ENCODE measurements at places on chromosomes 1 and 21.
A peak's percentile ranks its signal among the peaks of the same experiment; 100 is the strongest.

DNA sequence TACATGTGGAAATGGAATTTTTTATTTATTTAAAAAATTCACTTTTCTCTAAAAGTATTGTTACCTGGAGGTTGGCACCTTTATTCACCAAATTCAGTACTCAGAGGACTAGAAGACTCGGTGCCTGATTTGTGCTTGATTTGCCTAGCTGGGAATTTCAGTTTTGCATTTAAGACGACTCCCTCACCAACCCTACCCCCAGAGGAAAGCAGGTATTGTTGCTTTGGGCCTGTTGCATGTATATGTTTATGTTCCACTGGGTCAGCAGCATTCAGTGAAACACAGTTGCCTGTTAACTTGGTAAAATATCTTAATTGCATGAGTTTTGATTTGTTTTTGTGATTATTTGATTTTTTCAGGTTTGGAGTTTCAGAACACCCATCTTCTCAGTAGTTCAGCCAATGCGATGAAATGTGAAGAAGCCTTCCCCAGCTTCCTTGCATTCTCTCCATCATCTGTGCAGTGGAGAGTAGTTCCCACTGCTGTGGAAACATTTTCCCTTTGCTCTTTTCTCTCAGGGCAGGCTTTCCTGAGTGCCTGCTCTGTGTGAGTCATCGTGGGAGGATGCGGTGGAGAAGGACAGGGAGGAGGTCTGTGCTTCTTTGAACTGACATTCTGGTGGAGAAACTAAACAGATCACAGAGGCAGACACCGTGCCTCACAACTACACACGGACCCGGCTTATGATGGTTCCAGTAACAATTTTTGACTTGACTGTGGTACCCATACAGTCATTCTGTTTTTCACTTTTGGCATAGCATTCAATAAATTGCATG lies 6.4 kb downstream of the ADARB1 start:
- no peak for DNase-seq

GRCh38 chr1:219373616-219373935 lies 199.9 kb downstream of the LYPLAL1 start:
- DNase-seq, result no peak

DNA sequence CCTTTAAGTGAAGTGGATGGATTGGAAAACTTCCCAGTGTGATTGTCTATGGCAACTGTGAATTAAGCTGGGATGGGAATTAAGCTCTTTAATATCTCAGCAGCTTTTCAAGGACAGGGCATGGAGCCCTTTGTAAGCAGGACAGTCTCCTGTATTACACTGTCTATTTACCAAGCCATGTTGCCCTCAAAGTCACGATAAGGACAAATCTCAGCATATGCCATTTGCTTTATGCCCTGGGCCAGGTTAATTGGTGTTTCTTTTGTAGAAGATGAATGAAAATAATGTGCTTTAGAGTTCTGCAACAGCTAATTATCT lies 17.6 kb downstream of the UTP25 start:
- DNase-seq, result no peak

- no peak for DNase-seq
Measured at GRCh38 chr1:65431111-65431705, 10.7 kb downstream of the LEPR start.

GRCh38 chr1:29121516-29121935 lies 2.2 kb downstream of the TMEM200B start:
- no peak for DNase-seq

GRCh38 chr1:116154536-116154935 lies 43.3 kb downstream of the MAB21L3 start:
- no peak for DNase-seq

- no peak for DNase-seq
Measured at GRCh38 chr1:119462964-119463363, 44.0 kb upstream of the HSD3B1 start.

DNA sequence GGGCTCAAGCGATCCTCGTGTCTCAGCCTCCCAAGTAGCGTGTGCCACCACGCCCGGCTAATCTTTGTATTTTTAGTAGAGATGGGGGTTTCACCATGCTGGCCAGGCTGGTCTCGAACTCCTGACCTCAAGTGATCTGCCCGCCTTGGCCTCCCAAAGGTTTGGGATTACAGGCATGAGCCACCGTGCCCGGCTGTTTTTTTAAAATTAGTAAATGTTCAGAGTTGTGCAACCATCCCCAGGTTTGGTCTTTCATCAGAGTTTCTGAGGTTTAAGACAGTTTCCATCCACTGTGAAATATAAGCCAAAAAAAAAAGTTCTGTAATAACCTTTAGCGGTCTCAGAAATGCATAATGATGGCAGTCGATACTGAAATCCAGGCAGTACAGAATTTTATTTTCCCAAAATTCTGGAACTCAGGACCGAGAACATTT lies 550 bp upstream of the SYT11 start:
- no peak for DNase-seq

GRCh38 chr1:64171797-64172281 lies 31.6 kb upstream of the UBE2U start:
- no peak for DNase-seq

- DNase-seq, result no peak
Measured at GRCh38 chr1:117809764-117810163, 119.7 kb downstream of the GDAP2 start.

DNA sequence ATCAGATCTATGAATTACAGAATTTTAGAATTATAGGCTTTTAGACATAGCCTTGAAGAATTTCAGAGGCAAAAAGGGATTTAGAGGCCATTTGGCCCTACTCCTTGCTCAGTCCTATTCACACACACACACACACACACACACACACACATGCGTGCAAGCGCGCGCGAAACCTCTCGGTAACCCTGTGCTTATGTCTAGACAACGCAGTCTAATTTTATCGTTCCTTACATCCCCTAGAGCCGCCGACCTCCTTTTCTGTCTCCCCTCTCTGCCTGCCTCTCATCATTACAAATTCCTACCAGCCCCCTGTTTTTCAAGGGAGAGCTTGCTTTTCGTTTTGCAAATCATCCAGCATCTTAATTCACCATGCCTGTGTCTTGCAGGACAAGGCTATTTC lies 252.1 kb downstream of the FOXD2 start:
- DNase-seq, result no peak

DNA sequence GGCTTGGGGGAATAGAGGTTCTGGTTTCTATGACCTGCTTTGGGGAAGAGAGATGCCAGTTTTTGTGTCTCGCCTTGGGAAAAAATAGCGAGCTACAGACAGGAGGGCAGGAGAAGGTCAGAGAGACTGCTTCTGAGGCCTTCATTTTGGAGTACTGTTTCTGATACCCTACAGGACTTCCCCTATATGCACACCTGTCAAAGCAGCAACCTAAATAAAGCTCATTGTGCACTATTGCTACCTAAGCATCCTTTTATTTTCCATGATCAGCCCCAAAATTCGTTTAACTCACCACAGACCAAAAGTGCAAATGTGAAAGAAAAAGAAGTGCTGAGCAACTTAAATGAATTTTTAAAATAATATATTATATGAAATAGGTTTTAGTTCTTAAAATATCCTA lies 145.6 kb upstream of the CHRM3 start:
- DNase-seq, result no peak

- peak; percentile 1 for DNase-seq
Measured at GRCh38 chr1:172533513-172534151, 682 bp downstream of the SUCO start.

GRCh38 chr1:27593678-27594563 lies 10.0 kb downstream of the AHDC1 start:
- no peak for DNase-seq

- no peak for DNase-seq
Measured at GRCh38 chr1:11071463-11072215, 11.8 kb upstream of the SRM start.

DNA sequence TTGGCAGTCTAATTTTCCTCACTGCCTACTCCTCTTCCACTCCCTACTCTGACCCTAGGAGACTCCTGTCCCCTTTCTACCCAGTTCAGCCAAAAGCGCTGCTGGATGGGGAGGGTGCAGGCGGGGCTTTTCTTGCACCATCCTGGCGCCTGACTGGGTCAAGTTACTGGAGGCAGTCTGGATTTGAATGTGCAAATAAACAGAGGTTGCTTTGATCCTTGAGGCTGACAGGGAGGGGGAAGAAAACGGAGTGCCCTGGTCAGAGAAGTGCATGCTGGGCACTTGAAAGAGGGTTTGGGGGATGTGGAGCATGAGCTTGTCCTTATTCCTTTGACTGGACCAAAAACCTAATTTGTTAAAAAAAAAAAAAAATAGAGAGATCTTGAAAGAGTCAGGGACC lies 76.8 kb upstream of the SOX13 start:
- no peak for DNase-seq

DNA sequence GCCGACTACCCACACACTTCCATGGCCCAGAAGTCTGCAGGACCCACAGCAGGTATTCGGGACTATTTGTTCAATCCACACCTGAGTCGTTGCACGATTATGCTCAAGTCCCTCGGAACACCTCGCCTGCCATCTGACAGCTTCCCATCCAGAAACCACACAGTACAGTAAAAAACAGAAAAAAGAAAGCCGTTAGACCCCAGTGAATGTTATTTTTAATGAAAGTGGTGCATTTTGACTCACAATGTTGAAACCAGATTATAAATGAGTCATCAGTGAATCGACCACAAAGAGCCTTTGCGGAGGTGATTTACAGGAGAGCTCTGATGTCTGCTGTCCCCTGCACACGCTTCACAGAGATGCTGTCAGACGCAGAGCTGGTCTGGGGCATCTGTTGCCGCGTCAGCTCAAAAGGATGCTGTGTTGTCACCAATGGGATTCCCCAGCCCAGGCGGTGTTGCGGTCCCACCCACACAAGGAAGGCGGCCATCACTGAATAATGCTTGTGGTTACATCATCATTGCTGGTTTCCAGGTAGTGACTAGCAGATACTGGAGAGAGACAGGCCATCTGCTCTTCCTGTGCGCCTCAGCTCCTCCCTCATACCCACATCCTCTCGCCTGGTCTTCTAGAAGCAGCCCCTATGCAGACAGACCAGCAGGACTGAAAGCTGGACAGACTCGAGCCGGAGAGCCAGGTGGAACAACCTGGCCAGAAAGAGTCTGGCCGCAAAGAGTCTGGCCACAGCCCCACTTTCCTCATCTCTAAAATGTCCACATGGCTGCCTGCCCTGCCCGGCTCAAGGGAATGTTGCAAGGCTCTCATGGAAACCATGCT lies 116.8 kb downstream of the TOMM20 start:
- peak; percentile 89 for DNase-seq

DNA sequence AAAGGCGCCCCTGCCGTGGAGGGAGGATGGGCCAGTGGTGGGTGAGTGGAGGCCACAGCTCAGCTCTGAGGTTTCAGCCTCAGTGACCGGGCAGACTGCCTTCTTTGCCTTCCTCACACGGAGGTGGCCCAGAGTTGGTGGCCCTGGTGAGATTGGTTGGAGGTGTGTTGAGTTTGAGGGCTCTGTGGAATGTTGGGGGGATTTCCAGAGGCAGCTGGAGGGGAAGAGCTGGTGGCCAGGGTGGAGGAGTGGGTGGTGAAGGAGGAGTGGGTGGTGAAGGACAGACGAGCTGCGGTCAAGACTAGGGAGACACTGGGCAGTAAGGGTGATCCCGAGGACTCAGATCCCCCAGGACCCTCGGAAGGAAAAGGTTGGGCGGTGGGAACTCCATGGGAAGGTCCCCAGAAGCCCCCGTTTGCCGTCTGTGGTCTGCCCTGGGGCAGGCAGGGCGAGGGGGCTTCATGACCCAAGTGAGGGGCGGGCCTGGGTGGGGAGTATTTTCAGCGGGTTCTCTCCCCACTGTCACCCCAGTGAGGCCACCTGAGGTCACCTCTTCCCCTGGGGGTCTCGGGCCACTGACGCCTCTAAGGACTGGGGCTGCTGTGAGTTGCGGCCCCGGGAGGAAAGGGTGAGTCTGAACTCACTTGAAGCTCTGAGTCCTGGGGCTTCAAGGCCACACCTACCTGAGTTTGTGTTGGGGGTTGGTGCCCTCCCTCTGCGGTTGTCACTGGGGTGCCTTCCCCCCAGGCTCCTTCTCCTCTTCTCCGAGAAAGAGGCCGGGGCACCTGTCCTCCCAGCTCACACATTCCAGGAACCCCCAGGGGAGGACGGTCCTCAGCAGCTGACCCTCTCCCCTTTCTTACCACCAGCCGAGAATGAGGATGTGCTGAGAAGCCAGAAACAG lies 22.7 kb upstream of the PIK3CD start:
- DNase-seq, result peak; percentile 57

DNA sequence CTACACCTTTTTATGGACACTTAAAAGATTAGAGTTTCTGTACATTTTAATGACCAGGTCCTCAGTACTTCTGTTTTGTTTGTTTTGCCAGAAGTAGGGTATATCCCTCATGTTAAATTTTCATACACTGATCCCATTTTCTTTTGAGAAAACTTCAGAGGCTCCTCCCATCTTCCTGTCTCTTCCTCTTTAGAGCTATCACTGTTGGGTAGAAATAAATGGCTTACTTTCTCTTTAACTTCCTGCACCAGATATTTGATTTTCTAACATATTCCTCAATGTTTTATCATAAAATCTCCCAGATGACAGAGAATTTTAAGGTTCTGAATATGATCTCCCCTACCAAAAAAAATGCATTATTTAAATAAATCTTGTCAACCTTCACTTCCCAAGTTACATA lies 23.4 kb downstream of the VAV3 start:
- no peak for DNase-seq

- no peak for DNase-seq
Measured at GRCh38 chr21:45470773-45471524, 66.0 kb downstream of the COL18A1 start.

DNA sequence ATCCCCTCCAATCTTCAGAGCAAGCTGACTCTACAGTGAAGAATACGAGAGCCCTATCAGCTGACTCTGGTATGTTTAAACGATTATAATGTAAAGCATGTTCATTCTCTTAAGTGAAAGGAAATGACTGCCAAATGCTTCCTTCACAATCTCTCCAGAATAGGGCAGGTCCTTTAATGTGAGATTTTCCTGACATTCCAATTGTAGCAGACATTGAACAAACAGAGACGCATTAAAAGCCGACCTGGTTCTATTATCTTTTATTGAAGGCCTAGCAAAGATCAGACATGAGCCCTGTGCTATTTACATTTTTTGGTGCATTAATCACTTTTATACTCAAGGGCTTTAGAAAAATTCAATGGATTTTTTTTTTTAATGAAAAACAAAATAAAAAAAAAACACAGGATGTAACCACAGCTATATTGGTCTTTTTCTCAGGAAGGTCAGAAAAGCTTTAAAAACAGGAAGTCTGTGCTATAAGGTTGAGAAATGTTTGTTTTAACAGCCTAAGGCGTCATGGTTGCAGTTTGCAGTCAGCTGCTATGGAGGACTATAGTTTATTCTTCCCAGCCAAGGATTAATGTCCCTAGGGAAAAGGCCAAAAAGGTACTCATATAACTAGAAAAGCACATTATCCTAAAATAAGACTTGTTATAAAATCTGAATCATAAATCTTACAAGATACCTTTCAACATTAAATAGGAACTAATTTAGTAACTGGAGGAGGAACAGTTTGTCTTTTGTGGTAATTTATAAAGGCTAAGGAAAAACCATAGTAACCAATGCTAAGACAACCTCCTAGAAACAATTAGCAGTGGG lies 104.8 kb downstream of the RERE start:
- DNase-seq, result no peak

GRCh38 chr1:38489844-38490270 lies 369.7 kb downstream of the RRAGC start:
- DNase-seq, result peak; percentile 24

All from stimulated activated CD8-positive, alpha-beta memory T cell treated with anti-CD3 and anti-CD28 coated beads, Interleukin-4, amount 100 ng/mL, for 24 hours (primary cell).